ENCODE measurements at places on chromosomes 4 and X.

- no peak for DNase-seq
These were observed 286.3 kb downstream of the PDGFC start for GRCh38 chr4:156685308-156685707.

DNA sequence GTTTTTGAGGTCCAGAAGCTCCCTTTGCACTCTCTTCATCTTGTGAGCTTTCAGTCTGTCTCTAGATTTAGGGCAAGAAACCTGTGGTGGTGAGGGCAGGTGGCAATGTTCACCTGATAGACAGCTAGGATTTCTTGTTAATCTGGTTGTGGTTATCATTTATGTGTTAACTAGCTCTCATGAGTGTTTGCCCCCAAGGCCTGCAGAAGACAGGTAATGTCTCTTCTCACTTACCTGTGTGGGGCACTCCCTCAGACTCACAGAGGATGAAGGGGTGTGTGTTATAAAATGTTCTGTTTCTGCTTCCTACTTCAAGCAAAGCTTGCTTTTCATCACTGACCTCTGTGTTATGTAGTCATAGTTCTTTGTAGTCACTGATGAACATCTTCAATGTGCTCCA, 17.8 kb downstream of the EGF start:
- no peak for DNase-seq

DNA sequence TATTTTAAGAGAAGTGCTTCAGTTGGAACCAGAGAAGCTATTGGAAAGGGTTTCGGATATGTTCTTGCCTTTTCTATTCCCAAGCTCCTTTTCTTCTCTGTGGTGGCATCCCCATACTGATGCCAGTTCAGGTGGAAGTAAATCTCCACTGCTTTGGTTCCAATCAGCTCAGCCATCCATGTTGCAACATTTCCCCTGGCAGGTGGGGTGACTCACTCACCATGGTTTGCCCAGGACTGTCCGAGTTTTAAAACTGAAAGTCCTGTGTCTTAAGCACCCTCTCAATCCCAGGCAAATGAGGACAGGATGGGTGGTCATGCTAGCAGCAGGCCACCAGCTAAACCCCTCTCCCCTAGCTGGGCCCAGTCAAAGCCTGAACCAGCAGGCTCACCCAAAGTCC, 15.1 kb downstream of the RAI2 start:
- DNase-seq: no peak

DNA sequence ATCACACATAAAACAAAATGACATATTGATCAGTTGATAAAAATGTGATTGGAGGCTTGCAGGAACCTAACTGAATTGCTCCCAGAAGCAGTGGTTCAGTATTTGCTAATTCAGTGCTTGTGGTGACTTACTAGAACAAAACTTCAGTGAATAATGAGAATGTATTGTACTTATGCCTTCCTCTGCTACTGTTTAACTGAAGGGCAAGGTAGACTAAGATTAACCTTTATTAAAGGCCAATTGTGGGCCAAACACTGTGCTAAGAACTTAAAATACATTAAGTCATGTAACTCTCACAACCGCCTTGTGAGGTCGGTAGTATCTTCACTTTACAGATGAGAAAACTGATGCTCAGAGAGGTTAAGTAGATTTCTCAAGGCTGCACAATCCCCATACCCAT, 14.9 kb downstream of the IGFBP7 start:
- no peak for DNase-seq

DNA sequence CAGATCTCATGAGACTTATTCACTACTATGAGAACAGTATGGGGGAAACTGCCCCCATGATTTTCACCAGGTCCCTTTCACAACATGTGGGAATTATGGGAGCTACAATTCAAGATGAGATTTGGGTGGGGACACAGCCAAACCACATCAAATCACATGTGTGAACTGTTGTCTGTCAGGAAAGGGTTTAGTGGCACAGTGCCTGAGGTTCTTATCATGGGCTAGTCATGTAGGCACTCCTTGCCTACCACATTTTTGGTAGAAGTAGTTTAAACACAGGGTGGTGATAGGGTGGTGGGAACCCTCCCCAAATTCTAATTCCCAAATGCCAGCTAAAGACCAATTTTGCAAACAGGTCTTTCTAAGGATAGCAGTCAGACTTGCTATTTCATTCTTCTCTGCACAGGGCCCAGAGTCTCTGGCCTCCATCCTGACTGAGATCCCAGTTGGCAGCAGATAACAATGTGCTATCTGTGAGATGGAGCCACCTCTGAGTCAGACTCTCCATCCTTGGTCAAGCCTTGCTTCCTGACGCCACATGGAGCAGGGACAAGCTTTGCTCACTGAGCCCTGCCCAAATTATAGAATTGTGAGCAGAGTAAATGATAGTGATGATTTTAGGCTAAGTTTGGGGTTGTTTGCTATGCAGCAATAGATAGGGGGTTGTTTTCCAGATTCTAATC, 33.5 kb upstream of the SETD7 start:
- no peak for DNase-seq

GRCh38 chrX:14694611-14695010, 165.3 kb downstream of the GLRA2 start:
- no peak for DNase-seq

GRCh38 chr4:114180481-114180880, 201.0 kb upstream of the ARSJ start:
- no peak for DNase-seq

GRCh38 chr4:184843984-184844554, 18.3 kb upstream of the ACSL1 start:
- DNase-seq: no peak

DNA sequence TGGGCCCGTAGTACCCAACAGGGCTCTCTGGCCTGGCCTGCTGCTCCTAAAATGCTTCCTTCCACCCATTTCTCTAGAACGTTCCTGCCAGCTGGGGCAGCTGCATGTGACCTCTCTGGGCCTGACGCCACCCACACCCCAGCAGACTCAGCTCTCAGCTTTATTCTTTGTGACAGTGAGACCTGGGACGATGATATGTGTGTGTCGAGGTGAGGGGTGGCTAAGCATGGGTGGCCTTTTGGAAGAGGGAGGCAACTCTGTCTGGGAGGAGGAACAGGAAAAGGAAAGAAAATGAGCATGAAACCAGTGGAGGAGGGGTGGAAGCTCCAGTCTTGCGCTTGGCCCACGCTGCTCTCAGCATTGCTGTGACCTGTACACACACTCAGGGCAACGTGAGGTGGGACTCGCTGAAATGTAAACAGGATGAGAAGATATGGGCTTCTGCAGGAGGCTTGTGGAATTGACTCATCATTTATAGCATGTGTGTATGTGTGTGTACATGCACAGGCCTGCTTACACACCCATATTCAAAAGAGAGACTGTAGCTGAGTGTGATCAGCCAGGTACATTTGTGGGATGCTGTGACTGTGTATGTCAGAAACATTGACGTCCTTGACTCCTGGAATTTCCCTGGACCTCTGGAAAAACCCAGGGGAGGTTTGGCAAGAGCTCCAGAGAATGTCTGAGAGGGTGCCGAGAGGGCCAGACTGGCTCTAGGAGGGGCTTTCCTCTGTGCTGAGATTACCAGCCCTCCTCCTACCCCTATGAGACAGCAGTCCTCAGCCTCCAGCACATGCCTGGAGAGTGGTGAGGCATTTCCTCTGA, 137.9 kb downstream of the PJA1 start:
- DNase-seq: no peak

Measured in DMS79 treated with DMSO at 0.1 percent for 48 hours (cell line).